ENCODE measurements at places on chromosomes 2 and 18.

- DNase-seq, result no peak
These were observed 821.4 kb downstream of the RNF144A start for GRCh38 chr2:7738596-7738995.

GRCh38 chr18:31611511-31611910 is 19.8 kb downstream of the TTR start:
- DNase-seq, result no peak

- no peak for DNase-seq
These were observed 38.7 kb downstream of the SCG2 start for GRCh38 chr2:223563462-223563861.

DNA sequence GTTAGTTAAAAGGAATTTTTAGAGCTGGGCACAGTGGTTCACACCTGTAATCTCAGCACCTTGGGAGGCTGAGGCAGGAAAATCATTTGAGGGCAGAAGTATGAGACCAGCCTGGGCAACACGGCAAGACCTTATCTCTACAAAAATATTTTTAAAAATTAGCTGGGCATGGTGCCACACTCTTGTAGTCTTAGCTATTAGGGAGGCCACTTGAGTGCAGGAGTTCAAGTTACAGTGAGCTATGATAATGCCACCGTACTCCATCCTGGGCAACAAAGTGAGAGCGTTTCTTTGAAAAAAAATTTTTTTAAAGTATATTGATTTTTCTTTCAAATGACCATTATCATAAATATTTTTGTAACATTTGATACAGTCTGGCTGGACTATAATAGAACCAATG is 93.6 kb upstream of the FAM117B start:
- no peak for DNase-seq

DNA sequence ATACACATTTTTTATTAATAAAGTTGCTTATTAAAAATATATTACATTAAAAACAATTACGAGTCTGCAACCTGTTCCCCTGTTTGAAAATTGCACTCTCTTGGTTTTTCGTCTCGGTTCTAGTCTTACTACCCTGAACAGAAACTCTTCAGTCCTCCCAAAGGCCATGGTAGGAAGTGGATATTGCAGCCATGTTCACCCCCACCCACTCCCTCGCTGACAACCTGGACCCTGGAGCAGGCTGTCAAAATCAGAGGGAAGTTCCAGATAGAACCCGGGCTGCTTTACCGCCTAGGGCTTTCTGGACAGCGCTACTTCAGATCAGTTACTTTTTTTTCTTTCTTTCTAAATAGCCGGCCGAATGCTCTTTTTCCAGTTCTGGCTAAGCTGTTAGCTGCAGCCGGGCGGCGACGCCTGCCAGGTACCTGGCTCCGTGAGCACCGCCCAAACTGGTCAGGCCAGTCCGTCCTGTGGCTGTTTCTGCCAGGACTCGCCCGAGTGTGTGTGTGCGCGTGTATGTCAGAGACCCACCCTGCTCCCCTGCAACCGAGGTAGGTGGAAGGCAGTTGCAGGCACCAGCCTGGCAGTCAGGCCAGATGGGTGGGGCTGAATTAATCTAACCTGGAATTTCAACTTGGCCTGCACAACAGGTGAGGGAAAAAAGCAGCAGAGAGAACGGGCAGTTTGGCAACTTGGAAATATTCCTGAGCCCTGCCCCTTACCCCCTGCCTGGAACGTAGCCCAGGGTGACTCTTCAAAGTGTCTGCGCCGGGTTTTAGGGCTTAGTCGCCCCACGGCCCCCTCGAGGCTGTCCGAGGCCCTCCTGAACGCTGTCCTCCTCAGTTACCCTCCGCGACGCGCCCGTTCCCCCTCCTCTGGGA is 1.1 kb upstream of the TET3 start:
- no peak for DNase-seq

- no peak for DNase-seq
These were observed 80.9 kb downstream of the NABP1 start for GRCh38 chr2:191758518-191759507.

GRCh38 chr2:135615404-135615803 is 84.1 kb downstream of the R3HDM1 start:
- DNase-seq, result no peak

DNA sequence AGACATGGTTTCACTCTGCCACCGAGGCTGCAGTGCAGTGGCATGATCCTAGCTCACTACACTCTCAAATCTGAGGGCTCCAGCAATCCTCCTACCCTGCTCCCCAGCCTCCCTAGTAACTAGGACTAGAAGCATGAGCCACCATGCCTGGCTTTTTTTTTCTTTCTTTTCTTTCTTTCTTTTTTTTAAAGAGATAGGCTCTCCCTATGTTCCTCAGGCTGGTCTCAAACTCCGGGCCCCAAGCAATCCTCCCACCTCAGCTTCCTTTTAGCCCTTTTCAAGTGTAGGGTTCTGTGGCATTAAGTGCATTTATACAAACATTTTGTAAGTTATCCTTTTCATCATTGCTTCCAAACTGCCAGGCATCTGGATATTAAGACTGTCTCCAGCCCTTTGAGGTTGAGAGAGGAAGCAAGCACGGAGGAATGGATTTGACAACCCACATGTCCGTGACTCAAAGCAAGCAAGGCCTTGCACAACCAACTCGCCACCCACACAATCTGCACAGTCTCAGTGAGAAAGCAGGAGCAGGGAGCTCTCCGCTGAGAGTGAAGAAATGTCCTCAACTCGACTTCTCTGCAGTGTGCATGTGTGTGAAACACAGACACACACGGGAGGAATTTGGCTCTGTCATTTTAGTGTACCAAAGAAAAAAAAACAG is 65.6 kb downstream of the ATP8B1 start:
- DNase-seq, result no peak

GRCh38 chr2:176763130-176763529 is 449.5 kb upstream of the HNRNPA3 start:
- DNase-seq, result no peak

DNA sequence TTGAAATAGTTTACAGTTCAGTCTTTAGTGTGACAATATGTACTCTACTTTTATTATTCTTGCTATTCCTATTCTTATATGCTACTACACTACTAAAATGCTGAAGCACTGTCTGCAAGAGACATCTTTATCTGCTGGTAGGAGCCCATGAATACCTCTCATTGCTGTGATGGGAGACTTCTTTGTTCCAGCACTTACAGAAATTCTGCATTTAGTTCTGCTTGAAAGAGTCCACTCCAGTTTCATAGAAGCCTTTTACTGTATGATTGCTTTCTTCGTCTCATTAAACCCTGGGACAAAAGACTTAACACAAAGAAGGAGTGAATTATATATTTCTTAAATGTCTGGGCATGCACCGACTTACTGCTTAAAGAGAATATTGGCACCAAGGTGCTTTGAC is 272.7 kb downstream of the CD226 start:
- DNase-seq, result no peak

DNA sequence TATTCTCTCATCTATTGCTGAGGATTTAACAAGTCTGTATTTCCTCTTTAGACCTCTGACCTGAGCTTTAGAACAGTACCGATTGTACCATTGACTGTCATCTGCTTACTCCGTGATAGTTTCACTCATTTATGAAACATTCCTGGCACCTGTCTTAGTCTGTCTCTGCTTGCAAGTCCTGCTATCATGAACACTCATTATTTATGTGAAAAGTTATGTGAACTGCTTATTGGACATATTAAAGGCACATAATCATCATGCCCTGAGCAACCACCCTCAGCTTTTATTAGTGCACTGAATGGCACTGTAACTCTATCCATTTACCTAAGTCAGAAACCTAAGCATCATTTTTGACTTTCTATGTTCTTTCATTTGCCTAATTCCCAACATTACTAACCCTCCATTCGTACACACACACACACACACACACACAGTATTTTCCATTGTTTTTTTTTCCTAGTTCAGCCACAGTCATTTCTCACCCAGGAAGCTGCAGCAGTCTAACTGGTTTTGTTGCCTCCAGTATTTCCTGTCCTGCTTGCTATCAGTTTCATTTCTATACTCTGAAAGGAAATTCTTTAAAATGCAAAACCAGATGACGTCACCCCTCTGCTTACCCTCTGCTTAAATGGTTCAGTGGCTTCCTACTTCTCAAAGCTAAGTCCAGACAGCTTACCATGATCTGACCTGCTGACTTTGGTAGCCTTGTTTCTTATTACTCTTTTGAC is 146.1 kb downstream of the HAUS1 start:
- DNase-seq, result no peak

GRCh38 chr2:241978670-241979069 is 109.1 kb downstream of the RTP5 start:
- DNase-seq, result no peak

- DNase-seq, result no peak
These were observed 2.1 kb downstream of the GATA6 start for GRCh38 chr18:22171258-22172119.

GRCh38 chr2:129922571-129923264 is 56.7 kb upstream of the RAB6C start:
- DNase-seq, result no peak

GRCh38 chr18:10378688-10379420 is 75.6 kb upstream of the APCDD1 start:
- DNase-seq, result no peak

DNA sequence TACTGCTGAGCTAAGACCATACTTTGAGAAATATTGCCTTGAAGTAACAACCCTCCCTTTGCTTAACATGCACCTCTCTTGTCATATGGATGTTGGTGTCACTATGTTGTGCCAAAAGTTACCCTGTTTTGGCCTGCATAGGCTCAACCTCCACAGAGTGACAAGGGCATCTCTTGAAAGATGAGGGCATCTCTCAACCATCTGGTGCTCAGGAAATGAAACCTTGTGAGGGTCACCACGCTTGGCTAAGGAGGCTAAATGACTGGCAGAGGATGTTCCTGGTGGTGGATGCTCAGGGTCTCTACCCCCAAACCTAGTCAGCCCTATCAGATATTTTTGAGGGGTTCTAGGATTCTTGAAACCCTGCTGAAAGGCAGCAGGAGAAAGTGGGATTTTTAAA is 2.3 kb downstream of the LHCGR start:
- DNase-seq, result no peak

- no peak for DNase-seq
These were observed 56.1 kb upstream of the NFE2L2 start for GRCh38 chr2:177320596-177320995.

- no peak for DNase-seq
These were observed 101.9 kb downstream of the ACOXL start for GRCh38 chr2:110834134-110834827.

GRCh38 chr2:176138923-176139660 is 9.6 kb downstream of the HOXD8 start:
- DNase-seq, result no peak

- DNase-seq, result no peak
These were observed 66.7 kb downstream of the EMILIN2 start for GRCh38 chr18:2913398-2914005.

DNA sequence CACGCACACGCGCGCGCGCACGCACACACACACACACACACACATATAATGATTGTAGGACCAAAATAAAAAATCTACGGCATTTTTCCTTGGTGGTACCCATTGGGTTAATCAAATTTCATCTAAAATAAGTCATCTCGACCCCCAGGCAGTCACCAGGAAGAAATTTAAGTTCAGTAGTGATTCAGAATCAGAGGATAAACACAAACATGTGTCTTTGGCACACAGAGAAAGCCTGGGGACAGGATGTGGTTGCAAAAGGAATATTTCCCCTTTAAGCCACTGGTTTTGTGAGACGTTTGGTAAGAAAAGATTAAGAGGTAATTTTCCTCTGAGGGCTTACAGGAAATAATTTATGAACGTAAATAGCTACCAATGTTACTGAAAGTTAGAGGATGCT is 171.6 kb upstream of the PIEZO2 start:
- DNase-seq, result no peak

DNA sequence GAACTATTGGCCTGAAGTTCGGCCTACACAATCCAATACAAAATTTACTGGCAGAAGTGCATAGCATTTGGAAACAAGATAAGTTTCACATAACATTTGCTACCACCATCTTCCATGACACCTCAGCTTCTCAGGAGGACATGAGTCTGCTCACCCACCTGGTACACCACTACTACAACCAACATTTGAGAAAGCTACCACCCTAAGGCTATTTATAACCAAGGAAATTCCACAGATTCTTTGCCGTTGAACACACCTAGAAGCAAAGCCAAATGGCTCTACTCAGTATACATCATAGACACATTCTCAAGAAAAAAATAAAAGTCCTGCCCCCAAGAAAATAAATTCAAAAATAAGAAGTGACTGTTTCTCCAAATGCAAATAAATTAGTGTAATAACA is 145.3 kb downstream of the SPAG16 start:
- no peak for DNase-seq

DNA sequence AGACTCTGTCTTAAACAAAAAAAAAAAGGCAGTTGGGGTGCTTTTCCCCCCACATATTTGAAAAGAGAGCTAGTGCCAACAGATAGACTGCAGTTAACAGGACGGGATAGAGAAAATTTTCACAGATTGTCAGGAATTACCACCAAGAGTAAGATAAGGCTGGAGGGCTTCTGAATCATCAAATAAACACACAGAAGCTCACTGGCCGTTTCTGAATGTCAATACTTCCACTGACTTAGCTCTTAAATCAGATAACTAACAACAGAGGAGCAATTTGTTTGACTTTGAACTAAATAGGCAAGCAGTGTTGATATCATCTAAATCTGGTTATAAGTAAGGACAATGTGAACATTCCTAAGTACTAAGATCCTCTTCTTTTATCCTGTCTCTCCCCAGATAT is 34.7 kb downstream of the PIEZO2 start:
- no peak for DNase-seq

- DNase-seq, result no peak
These were observed 28.0 kb upstream of the NPAS2 start for GRCh38 chr2:100791936-100792308.

All from NCI-H187 (cell line).